ENCODE measurements at places on chromosomes 1 and 21. TPM values are rescaled to one million over a fixed set of nuclear protein-coding genes. Genes with fewer than 3 reads are reported as not detected.

DNA sequence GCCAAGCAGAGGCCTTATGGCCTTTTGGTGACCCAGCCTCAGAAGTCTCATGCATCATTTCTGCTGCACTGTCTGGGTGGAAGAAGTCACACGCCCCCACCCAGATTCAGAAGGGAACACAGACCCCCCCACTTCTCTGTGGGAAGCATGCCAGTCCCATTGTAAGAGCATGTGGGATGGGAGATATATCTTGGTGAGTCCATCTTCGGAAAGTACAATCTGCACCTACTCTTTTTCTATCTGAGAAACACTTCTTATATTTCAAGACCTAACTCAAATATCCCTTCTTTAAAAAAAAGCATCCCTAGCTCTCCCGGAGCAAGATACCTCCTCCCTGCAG, 159.6 kb upstream of the FGGY start:
- H3K4me3 ChIP-seq = no peak overlapping the region
- H3K27ac ChIP-seq = no peak overlapping the region
- DNase-seq = no peak

DNA sequence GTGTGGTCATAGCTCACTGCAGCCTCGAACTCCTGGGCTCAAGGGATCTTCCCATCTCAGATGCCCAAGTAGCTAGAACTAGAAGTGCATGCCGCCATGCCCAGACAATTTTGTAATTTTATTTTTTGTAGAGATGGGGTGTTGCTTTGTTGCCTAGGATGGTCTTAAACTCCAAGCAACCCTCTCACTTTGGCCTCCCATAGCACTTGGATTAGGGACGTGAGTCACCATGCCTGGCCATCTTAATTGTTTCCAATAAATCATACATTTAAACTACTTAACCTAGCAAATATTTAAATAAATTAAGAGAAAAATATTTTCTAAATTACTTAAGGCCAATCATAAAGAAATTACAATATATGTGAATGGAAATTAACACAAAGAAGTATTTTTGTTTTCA, 35.1 kb upstream of the ADGRL4 start:
- no peak for DNase-seq
- H3K4me1 ChIP-seq = no peaks in the 10 kb centered on the region
- H3K36me3 ChIP-seq = no peaks in the 10 kb centered on the region
- no peaks in the 10 kb centered on the region for H3K27me3 ChIP-seq

- H3K27me3 ChIP-seq = no peaks in the 10 kb centered on the region
- no peak for DNase-seq
- no peak overlapping the region for H3K4me3 ChIP-seq
- no peaks in the 10 kb centered on the region for H3K4me1 ChIP-seq
- H3K36me3 ChIP-seq = no peaks in the 10 kb centered on the region
- H3K27ac ChIP-seq = no peak overlapping the region
Observed at GRCh38 chr1:186819126-186819525, 9.6 kb upstream of the PLA2G4A start.

DNA sequence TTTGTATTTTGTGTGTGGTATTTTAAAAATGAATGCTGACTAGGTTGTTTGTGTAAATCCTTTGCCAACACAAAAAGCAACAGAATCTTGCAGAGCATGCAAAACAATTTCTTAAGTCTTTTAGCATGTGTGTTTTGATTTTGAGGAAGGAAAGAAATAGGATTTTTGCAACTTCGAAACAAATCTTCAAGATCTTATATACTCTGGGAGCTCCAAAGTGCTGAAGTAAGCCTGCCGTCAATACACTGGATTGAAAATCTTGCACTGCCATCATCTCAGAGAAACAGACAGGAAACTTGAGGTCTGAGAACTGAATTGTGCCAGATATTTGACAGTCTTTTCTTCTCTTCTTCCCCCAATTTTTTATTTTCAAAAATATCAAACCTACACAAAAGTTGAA, 29.3 kb upstream of the DISP1 start:
- H3K4me3 ChIP-seq = no peak overlapping the region
- H3K27me3 ChIP-seq = no peaks in the 10 kb centered on the region
- H3K27ac ChIP-seq = no peak overlapping the region

GRCh38 chr21:25115021-25115420, 492.3 kb downstream of the MRPL39 start:
- H3K4me1 ChIP-seq = no peaks in the 10 kb centered on the region
- DNase-seq = no peak
- H3K4me3 ChIP-seq = no peak overlapping the region
- no peaks in the 10 kb centered on the region for H3K36me3 ChIP-seq

DNA sequence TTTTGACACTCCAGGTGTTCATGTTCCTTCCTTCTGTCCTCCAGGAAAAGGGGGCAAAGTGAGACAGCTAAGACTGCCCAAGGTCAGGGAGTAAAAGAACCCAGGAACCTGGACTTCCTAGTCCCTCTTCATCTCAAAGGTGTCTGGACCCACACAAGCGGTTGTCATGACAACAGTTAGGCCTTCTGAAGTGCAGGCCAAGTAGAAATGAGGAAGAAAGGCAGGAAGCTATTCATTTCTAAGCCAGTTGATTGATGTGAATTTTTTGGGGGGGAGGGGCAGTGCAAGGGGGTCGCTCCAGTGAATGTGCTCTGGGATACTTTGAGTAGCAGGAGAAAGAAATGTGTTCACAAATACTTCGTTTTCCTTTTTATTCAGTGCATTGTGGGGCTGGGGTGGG, 114.3 kb downstream of the NAV1 start:
- no peaks in the 10 kb centered on the region for H3K27me3 ChIP-seq
- no peaks in the 10 kb centered on the region for H3K36me3 ChIP-seq
- H3K4me1 ChIP-seq = peaks cover 62% of the 10 kb centered on the region
- no peak overlapping the region for H3K4me3 ChIP-seq
- H3K27ac ChIP-seq = no peak overlapping the region

Gene F11R
- total RNA-seq = 11.2 TPM

Gene MAP3K7CL
- total RNA-seq = 1.7 TPM

Gene ZNHIT6
- total RNA-seq = 7.0 TPM

Gene KAZN
- 6.8 TPM for total RNA-seq

Gene GJA9
- not detected for total RNA-seq
